ENCODE measurements at places on chromosomes 4 and X. TPM values are rescaled to one million over a fixed set of nuclear protein-coding genes. Genes with fewer than 3 reads are reported as not detected.

DNA sequence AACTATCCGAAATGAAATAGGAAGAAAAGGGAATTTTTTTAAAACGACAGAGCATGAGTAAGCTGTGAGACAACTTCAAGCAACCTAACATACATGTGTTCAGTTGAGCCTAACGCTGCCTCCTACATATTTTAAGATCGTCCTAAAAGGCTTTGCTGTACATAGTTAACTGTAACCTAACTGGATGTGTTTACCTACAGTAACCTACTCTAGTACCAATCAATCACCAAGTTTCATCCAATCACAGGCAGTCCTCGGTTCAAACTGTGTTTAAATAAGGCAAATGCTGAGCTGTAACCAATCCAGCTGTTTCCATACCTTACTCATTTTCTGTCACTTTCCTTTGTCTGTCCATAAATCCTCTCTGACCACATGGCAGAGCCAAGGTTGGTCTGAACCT is 17.1 kb downstream of the RCHY1 start:
- DNase-seq: no peak

RADX gene
- polyA plus RNA-seq: 0.68 TPM

DNA sequence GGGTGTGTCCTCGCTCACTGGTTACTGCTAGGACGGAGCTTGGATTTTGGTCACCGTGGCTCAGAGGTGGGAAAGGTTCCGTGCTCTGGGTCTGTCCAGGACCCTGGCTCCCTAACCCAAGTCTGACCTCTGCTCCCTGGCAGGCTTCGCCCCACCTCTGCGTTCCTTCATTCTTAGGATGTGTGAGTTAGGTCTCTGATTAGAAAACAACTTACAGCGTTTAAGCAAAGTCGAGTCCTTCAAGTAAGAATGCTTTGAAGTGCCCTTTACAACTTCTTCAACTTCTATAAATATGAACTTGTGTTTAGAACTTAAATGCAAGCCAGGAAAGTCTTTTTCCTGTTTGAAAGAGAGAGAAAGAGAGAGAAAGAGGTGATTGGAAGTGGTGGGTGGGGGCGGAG is 891 bp downstream of the TLR2 start:
- DNase-seq: peak; percentile 29

DNA sequence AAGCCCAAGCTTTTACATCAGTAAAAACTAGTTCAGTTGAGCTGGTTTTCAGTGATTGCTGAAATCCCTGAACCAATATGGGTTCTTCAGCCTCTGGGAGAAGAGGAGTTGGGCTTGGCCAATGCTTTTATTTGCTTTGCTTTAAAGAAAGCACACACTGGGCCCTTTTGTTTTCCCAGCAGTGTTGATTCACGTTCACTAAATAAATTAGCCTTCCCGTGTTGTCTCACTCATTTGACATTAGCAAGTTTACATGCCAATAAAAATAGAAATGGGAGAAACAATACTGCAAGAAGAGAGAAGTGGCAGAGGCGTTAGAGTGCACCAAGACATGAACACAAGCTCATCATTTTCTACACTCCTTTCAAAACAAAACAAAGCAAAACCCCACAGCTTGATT is 136.2 kb downstream of the SHROOM3 start:
- DNase-seq: peak; percentile 66

GRCh38 chr4:76199664-76200211 is 13.9 kb downstream of the SCARB2 start:
- DNase-seq: peak; percentile 43

TLR7 gene
- polyA plus RNA-seq: 0.08 TPM

- DNase-seq: no peak
These were observed 48.5 kb downstream of the SMAD1 start for GRCh38 chr4:145530189-145530588.

AADAT gene
- 2.8 TPM for polyA plus RNA-seq

- no peak for DNase-seq
These were observed 20.9 kb upstream of the ZRSR2 start for GRCh38 chrX:15769300-15769954.

DNA sequence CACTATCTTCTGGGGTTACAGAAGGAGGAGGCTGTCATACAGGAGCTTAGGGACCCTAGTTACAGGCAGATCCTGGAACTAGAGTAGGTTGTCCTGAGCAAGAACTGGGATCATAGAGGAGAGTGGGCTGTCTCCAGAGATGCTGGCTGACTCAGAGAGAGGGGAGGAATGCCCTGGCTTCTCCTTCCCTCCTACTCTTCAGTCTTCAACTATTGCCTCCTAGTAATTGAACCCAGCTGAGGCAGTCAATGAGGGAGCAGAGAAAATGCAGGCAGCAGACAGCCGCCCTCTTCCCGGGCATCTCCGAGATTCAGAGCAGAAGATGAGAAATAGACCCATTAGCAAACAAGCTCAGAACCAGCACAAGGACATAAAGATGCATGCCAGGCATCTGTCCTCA is 118.3 kb upstream of the PDE5A start:
- no peak for DNase-seq

DNA sequence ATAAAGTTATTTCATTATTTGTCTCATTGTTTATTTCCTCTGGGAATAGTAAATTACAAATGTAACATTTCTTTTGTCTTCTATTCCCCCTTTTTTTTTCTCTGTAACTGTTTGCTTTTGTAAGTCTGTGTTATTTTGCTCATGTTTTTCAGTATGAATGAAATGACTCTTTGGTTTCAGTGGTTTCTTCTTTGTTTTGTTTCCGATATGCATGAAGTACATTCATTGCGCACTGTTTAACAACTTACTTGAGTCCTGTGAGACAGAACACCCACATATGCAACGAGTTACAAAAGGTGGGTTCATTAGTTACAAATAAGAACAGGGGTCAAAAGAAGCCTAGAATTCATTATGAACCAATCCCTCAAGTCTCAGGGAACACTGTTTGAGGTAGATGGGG is 175.0 kb upstream of the UGT8 start:
- no peak for DNase-seq

GRCh38 chr4:80361329-80361900 is 25.9 kb downstream of the CFAP299 start:
- no peak for DNase-seq

CLDN24 gene
- polyA plus RNA-seq: not detected

DNA sequence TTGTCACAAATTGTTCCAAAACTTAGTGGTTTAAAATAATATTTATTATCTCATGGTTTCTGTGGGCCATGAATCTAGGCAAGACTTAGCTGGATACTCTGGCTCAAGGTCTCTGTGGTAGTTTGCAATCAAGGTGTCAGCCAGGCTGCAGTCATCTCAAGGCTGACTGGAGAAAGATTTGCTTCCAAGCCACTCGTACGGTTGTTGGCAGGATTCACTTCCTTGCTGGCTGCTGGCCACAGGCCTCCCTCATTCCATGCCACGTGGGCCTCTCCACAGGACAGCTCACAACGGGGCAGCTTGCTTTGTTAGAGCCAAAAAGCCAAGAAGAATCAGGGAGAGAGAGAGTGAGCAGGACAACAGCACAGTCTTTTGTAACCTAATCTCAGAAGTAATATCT is 101.4 kb downstream of the WWC2 start:
- peak; percentile 79 for DNase-seq

- DNase-seq: no peak
These were observed 34.3 kb upstream of the ANTXR2 start for GRCh38 chr4:80107374-80107773.

RTL3 gene
- not detected for polyA plus RNA-seq

DNA sequence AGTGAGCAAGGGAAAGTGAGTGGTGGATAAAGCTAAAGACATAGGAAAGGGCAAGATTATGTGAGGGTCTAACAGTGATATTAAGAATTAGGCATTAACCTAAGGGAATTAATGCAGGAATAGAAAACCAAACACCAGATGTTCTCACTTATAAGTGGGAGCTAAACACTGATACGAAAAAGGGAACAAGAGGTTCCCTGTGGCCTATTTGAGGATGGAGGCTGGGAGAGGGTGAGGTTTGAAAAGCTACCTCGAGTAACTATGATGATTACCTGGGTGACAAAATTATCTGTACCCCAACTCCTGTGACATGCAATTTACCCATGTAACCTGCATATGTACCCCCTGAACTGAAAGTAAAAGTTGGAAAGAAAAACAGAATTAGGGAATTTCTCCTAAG is 79.0 kb downstream of the ANXA3 start:
- no peak for DNase-seq

DNA sequence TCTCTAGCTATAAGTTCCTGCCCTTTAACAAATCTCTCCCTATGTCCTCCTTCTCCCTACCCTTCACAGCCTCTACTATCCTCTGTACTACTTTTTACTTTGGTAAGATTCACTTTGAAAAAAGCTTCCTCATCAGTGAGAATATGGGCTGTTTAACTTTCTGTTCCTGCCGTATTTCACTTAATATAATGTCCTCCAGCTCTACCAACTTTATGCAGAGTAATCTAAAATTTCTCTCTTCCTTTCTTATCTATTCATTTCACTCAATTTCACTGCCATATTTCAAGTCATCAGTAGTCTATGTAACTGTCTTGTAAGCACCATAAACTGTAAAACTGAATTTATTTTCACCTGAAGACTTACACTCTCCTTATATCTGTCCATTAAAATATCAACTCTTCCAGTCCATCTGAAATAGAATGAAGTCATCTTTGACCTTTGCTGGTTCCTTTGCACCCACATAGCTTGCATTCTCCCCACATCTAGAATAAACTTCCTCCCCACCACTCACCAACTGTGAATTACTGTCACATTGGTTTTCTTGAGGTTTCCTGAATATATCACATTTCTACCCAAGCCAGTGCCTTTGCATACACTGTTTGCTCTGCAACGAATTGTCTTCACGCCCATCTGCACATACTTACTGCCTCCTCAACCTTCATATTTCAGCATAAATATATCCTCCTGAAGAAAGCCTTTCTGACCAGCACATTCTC is 54.6 kb downstream of the ARAP2 start:
- no peak for DNase-seq

DNA sequence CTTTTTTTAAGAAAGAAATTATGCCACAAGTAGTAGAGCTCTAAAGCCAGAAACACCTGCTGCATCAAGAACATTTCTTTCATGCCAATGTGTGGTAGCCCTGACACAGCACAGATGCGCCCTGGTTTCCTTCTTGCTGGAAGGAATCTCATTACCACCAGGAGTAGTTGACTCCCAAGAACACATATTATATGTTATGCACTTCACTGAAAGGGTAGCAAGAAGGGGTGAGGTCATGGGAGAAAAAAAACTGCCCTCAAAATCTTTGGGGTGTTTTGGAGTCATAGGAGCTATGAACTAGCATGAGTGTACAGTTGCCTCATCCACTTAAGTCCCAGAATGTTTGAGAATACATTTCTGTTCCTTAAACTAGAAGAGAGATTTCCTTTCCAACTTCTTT is 185.8 kb upstream of the C1QTNF7 start:
- DNase-seq: no peak

TREX2 gene
- not detected for polyA plus RNA-seq

ZMAT1 gene
- 0.81 TPM for polyA plus RNA-seq

Measured in stomach (tissue), 19 donors.